ENCODE measurements at places on chromosomes 1 and 21.
A peak's percentile ranks its signal among the peaks of the same experiment; 100 is the strongest.

DNA sequence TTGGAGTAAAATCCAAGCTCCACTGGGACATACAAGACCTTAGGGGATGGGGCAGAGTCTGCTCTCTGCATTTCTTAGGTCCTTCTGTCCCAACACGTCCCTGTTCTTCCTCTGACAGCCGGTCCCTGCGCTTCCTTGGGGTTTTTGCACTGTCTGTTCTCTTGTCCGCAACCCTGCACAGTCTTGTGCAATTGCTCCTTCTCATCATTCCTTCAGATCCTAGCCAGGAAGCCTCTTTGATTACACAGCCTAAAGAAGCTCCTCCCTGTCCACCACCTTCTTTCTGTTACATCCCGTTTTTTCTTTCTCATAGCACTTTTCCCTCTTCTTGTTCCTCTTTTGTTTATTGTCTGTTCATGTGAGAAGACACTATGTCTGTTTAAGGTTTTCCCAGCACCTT is 19.9 kb downstream of the ACOT11 start:
- DNase-seq: no peak

DNA sequence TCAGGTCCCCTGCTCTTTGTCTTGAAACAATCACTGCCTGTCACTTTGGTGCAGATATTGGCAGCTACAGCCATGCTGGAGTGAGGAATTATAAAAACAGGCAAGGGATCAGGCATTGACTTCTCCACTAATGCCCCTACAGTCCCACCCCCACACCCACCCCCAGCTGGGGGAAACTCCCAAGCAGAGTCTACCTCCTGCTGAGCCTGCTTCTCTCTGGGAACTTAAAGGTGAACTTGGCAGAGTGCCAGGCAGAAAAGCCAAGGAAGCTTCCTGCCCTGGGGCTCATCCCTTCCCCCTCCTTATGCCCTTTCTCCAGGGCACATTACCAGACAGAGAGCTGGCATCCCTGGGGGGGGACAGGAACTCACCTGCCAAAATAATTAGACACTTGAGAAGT is 6.7 kb downstream of the NCMAP start:
- DNase-seq: no peak

DNA sequence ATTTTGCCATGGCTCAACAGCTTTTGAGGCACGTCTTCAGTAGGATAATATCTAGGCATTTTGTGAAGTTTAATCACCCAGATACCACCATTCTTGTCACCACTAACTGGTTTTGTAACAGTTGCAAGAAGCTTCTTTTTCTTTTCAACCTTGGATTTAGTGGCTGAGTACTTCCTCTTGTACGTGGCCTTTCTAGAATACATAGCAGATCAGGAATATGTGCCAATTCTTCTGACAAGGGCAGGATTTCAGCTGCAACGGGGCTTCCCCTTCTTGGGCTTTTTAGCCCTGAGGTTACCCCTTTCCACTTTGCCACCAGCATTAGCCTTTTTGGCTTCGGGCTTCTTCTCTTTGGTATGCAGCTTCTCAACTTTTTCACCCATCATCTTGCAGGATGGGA is 79.3 kb upstream of the WARS2 start:
- DNase-seq: no peak

- DNase-seq: no peak
These were observed 121.8 kb upstream of the C1orf174 start for GRCh38 chr1:4021974-4022268.

DNA sequence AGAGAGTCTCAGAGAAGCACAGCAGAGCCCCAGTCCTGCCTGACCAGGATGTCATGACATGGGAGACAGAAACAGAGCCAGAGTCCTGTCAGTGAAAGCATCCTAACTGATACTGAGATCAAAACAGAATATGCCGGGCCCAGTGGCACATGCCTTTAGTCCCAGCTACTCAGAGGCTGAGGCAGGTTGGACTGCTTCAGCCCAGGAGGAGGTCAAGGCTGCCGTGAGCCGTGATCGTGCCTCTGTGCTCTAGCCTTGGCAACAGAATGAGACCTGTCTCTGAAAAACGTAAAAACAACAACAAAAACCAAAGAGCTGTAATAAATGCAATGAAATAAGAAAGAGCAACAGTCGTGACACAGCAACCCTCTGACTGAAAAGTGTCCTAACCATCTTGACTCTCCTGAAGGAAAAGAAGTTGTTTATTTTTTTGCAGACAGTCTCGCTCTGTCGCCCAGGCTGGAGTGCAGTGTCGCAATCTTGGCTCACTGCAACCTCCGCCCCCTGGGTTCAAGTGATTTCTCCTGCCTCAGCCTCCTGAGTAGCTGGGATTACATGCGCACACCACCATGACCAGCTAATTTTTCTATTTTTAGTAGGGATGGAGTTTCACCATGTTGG is 189.2 kb downstream of the SLC45A1 start:
- DNase-seq: no peak

GRCh38 chr1:31627930-31628559 is 10.6 kb downstream of the HCRTR1 start:
- DNase-seq: peak; percentile 69

DNA sequence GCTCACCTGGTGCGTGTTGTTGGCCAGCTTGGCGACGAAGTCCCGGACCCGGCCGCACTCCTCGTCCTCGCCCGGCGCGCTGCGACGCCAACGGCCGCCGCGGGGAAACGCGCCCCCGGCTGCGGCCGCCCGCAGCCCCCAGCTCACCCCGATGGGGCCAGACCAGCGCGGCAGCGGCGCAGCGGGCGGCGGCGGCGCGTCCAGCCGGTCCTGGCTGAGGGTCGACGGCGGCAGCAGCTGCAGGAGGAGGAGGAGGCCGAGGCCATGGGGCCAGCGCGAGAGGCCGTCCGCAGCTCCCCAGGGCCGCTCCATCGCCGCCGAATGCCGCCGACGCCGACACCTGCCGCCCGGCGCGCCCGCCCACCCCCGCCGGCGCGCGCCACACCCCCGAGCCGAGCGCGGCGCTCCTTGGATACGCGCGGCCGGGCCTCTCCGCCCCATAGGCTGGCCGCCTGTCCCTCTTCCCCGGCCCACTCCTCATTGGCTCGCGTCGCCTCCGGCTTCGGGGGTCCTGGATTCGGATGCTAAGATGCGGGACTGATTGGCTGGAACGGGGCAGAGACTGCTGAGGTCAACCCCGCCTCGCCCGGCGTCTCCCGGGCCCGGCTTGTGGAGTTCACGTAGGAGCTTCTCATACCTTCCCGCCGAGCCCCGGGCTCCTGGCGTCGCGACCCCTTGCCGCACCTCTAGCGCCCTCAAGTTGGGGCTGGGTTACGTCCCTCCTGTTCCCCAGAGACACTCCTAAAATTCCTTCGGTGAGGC is at the start of gene SORT1:
TSS of gene SORT1 (minus strand) at position 338 of the 762 bp plus-strand sequence. CDS start at position 312, 26 bp downstream.
- DNase-seq: peak; percentile 84

DNA sequence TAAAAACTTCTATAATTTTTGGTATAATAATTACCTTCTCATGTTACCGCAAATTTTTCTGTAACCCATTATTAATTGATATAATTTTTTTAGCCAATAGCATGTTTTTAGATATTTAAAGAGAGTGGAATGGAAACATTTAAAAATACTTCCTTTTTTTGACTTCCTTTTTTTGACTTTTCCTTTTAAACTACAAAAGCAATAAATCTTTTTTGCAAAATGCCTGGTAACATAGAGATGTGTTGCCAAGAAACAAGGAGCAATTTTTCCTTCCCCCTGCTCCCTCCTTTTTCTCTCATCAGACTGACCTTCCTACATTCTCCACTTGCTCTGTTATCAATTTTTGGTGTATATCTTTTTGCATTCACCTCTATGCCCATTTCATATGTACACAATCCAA is 666.2 kb downstream of the ADGRL2 start:
- no peak for DNase-seq

DNA sequence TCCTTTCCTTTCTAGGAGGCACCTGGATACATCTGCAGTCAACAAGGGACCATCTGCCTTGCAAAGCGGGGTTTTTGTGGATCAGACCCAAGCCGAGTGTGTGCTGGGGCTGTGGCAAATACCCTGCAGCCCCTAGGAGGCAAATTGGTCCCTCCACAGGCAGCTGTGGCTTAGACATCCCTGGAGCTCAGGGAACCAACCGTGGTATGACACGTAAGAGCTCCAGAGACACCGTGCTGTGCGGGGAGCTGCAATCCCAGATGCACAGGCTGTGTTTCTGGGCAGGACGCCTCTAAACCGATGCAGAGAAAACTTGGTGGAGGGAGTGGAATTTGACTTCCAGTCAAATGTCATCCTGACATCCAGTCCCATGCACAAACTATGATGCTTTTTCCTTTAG is 141.5 kb downstream of the KAZN start:
- no peak for DNase-seq

DNA sequence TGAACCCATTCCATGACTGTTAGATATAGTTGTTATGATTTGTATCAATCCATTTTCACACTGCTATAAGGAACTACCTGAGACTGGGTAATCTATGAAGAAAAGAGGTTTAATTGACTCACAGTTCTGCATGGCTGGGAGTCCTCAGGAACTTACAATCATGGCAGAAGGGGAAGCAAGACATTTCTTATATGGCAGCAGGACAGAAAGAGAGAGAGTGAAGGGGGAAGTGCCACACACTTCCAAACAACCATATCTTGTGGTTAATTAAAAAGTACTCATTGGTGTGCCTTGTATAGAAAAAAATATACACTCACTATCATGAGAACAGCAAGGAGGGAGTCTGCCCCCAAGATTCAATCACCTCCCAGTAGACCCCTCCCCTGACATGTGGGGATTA is 137.6 kb upstream of the NBPF11 start:
- DNase-seq: no peak

DNA sequence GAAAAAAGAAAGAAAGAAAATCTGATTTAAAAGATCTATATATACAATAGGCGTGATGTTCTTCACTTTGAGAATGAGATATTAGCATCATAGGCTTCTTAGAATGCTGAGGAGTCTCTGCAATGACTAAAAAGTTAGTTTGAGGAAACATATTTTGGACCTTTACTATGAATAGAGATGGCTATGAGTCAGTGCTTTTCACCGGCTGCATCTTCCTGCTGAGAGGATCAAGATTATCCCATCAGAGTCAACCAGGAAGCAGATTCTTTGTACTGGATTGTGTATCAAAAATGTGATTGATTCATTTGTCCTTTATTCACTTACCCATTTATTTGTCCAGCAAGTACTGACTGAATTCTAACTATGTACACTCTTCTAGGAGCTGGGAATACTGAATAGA is 144.2 kb downstream of the KCNK2 start:
- DNase-seq: no peak

- peak; percentile 61 for DNase-seq
These were observed 8.7 kb upstream of the GPR161 start for GRCh38 chr1:168145184-168146159.

- no peak for DNase-seq
These were observed 49.3 kb downstream of the ADGRL2 start for GRCh38 chr1:81850031-81850430.

DNA sequence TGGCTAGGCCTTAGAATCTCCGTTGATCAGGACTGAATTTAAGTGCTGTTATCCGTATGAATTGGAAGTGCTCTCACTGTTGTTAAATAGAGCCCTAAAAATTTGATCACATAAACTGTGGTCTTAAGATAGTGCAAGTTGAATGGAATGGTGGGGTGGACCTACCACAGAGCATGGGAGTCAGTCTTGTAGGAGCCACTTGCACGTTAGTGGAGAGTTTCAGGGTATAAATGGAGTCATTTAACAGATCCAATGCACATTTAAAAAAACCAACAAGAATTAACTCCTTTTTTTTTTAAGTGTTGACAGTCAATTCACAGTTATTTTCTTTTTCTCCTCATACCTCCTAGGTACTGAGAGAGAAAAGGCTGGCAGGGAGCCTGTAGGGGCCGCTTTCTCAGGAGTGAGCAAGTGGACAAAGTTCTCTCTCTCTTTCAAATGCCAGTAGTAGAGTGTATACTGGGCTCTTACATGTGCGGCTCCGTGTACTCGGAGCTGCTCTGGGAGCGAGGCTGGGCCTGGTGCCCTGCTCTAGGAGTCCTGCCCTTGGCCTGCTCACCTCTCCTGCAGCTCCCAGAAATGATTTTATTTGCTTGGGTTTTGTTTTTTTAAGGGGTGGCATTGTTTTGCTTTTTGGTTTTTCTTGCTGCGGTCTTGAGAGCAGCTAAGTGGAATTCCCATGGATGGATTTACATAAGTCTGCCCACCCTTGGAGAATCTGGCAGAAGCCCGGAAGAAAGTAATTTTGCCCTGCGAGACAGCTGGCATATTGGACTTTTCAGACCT is 91.3 kb downstream of the ATP5PO start:
- DNase-seq: peak; percentile 20

DNA sequence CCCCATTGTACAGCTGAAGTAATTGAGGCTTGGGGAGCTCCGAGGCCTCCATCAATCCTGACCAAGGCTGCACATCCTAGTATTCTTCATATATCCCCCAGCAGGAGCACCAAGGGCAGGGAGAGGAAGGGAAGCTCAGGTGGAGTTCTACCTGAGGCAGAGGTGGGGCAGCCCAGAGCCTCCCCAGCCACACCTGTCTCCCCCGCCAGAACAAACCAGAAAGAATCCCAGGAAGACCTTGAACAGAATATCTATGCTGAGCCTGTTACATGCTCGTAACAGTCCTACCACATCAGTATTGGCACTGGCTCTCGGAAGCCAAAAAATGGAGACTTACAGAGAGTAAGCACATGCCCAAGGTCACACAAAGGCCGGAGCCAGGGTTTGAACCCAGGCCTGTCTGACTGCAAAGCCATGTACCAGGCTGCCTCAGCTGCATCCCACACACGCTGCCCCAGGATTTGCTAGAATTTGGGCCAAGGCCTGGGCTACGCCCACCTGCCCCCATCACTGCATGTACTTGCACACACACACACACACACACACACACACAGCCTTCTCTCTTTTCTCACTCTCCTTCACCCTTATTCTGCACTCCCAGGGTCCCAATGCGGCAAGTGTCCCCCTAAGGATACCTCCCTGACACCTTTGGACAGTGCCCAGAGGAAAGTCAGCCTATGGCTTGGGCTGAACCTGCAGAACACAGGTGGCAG is 4.5 kb downstream of the E2F2 start:
- no peak for DNase-seq

DNA sequence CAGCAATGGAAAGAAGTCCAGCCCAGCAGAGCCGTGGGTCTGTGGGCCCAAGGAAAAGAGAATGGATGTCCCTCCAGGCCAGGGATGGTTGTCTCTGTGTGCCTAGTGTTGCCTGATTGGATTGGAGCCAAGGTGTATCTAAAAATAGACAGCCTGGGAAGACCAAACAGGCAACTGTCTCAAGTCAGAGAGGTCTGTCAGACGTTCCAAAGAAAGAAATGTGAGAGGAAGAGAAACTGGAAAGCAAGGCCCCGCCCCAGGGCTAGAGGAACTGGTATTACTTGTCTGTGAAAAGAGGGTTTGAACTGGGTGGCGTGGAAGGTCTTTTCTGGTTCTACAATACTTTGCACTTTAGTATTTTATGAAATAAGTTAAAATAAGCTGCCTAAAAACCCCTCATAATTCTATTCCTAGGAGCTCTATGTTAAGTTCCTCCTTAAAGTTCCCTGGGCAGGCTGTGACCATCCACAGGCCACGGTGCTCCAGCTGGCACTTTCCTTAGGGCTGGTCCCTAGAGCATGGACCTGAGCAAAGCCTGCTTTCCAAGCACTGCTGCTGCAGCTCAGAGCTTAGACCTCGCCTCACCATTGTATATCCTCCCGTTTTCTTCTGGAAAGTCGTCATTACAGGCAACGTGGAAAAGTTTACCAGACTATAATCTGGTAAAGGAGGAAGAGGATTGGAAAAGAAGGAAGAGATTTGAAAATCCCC is 151.6 kb downstream of the DISC1 start:
- DNase-seq: peak; percentile 30

- DNase-seq: no peak
These were observed 116.9 kb upstream of the KCNK1 start for GRCh38 chr1:233496993-233497392.

- DNase-seq: no peak
These were observed 1156.6 kb downstream of the PLA2G4A start for GRCh38 chr1:187985145-187985896.

- no peak for DNase-seq
These were observed 5.9 kb downstream of the UCK2 start for GRCh38 chr1:165833358-165833757.
